Amniotic stem cell (primary cell): ENCODE measurements at places on chromosomes 1 and 21.
A peak's percentile ranks its signal among the peaks of the same experiment; 100 is the strongest.

GRCh38 chr21:40696246-40696645 is 150.7 kb downstream of the DSCAM start:
- no peak for DNase-seq

GRCh38 chr1:153831026-153831425 is 55.8 kb downstream of the SLC27A3 start:
- no peak for DNase-seq

DNA sequence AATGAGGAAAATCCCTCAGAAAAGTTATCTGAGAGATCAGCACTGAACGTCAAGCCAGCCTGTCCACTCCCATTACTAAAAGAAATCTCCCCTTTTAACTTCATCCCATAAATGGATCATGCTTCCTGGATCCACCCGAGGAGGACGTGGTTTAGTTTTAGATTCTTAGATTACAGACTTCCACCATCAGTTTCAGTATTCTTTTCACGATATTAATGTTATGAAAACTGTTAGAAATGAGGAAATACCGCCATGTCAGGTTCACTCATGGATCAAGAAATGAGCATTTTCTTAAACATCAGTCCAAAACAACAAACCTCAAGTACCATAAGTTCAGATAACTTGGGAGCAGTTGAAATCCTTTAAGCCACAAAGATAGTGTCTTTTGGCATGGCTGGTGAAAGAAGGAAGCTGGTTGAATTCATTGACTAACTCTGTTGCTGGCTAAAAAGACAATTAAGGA is 49.8 kb downstream of the NFIA start:
- DNase-seq = no peak

- no peak for DNase-seq
Observed at GRCh38 chr1:31708324-31708723, 4.5 kb upstream of the COL16A1 start.

GRCh38 chr1:23291706-23292105 is 52.4 kb downstream of the HNRNPR start:
- no peak for DNase-seq

- DNase-seq = no peak
Observed at GRCh38 chr21:45592626-45593134, 50.4 kb upstream of the SLC19A1 start.

DNA sequence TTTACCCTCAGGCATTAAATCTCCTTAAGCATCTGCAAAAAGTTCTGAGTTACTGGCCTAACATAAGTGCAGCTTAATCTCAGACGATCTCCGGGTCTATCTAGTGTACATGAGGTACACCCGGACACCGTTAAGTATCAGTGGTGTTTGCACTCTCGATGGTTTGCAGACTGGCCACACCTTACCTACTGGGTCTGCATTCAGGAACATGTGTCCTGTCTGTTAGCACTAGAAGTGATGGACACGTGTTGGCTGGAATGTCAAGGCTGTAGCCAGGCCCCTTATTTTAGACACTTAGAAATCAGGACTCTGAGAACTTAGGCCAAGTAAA is 783 bp upstream of the AGL start:
- DNase-seq = no peak

DNA sequence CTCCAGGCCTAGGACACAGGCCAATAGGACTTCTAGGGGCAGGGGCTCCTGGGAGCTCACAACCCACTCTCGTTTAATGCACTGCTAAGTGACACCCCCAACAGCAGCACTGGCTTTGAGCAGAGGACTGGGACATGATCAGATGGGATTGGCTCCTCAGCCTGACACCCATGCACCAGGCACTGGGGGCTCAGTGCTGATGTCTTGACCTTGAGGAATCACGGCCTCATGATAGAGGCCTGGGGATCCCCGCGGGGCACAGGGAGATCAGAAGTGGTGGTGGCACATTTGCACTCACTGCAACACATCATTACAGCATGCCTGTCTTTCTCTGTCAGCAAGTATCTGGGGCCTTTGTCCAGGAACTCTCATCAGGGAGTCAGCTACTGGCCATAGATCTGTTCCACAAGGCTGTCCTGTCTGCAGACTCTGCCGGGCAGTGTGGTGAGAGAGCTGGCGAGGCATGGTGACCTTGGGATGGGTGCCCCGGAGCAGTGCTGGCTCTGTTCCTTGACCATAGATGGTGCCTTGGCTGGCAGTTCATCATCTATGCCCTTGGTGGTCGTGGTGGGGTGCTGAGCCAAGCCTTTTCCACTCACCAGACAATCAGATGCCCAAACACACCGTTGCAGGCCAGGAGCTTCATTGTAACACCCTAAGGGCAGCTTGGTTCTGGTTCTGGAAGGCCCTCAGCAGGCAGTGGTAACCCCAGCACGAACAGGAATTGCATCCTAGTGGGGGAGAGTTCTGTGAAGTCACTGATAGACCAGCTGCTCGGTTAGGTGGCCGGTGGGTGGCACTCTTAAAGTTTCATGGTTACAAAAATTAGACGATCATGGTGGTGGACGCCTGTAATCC is 22.2 kb upstream of the PARP1 start:
- no peak for DNase-seq

- DNase-seq = no peak
Observed at GRCh38 chr1:210117198-210117597, 115.4 kb upstream of the SERTAD4 start.

DNA sequence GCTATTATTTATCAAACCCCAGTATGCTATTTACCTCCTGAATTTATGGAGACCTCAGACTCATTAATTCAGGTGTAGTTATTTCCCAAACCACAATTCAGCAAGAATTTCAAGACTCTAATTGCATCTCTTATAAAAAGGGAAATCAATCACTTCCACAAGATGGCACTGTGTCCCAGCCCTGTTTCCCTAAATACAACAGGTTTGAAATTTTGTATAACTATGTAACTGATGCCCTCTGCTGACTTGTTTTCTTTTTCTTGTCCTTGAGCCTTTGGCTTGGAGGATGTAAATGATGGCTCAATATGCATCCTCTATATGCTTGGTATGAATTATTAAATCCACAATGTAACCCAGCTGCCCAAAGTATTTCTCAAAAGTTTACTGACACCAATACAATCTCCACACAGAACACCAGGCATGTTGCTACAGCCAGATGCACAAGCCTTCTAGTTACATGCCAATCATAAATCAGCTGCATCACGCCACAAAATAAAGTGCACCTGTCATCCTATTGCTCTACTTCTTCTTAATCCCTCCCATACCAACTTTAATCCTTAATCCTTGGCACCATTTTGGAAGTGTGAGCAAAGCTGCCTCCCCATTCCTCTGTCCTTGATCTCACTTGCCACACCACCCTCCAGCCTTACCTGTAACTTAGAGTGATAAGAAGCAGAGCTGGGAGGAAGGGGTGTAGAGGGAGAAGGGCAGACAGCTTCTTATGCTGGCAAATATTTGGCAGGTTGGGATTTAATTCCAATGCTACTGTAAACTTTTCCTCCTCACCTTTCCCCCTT is 9.0 kb downstream of the C1orf105 start:
- peak; percentile 60 for DNase-seq

GRCh38 chr1:100395913-100396312 is 43.6 kb downstream of the CDC14A start:
- no peak for DNase-seq

- no peak for DNase-seq
Observed at GRCh38 chr1:117638759-117639158, 32.9 kb downstream of the TENT5C start.

- DNase-seq = no peak
Observed at GRCh38 chr1:201185527-201186128, 5.0 kb upstream of the IGFN1 start.

DNA sequence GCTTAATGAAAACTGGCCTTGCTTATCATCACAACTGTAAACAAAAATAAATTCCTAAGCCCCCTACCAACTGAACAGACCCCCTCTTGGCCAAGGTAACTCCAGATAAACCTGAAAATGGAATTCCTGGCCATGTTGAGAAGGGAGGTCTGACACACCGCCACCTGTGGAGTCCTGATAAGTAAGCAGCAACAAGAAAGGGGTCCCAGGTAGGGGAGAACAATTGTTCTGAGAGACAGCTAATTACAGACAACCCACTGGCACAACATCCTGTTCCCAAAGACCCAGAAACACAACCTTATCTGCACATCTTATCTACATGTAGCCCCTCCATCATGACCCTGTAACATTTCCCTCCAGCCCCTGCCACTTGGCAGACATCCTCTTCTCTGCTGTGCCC is 91.2 kb upstream of the TNR start:
- DNase-seq = no peak
